Transverse colon (tissue), 4 donors: ENCODE measurements at places on chromosomes 16 and 17. TPM values are rescaled to one million over a fixed set of nuclear protein-coding genes. Genes with fewer than 3 reads are reported as not detected.
A peak's percentile ranks its signal among the peaks of the same experiment; 100 is the strongest.

- H3K27me3 ChIP-seq = no peaks in the 10 kb centered on the region
- no peaks in the 10 kb centered on the region for H3K36me3 ChIP-seq
- peak overlapping the region; percentile 75 for H3K4me3 ChIP-seq
These were observed 392 bp downstream of the ZSCAN32 start for GRCh38 chr16:3400446-3400778.

GRCh38 chr16:72220875-72221629 lies 49.1 kb upstream of the PMFBP1 start:
- no peaks in the 10 kb centered on the region for H3K27me3 ChIP-seq
- DNase-seq = no peak

The GLIS2 gene
- 1.1 TPM for total RNA-seq

- H3K4me3 ChIP-seq = no peak overlapping the region
- no peaks in the 10 kb centered on the region for H3K27me3 ChIP-seq
- H3K36me3 ChIP-seq = no peaks in the 10 kb centered on the region
- DNase-seq = no peak
- H3K27ac ChIP-seq = peak overlapping the region; percentile 70
- H3K4me1 ChIP-seq = peaks cover 14% of the 10 kb centered on the region
These were observed 29.4 kb downstream of the CHD9 start for GRCh38 chr16:53084141-53084541.

- no peak overlapping the region for H3K27ac ChIP-seq
- no peaks in the 10 kb centered on the region for H3K4me1 ChIP-seq
- DNase-seq = no peak
- no peaks in the 10 kb centered on the region for H3K27me3 ChIP-seq
- H3K4me3 ChIP-seq = no peak overlapping the region
These were observed 298.4 kb upstream of the SALL1 start for GRCh38 chr16:51449441-51449840.

The KCNJ16 gene
- total RNA-seq = not detected

The ZC3H7A gene
- 38.1 TPM for total RNA-seq

The CLDN6 gene
- total RNA-seq = not detected

The ASPA gene
- 5.2 TPM for total RNA-seq

- no peaks in the 10 kb centered on the region for H3K36me3 ChIP-seq
- no peak overlapping the region for H3K4me3 ChIP-seq
- H3K4me1 ChIP-seq = peaks cover 46% of the 10 kb centered on the region
- no peaks in the 10 kb centered on the region for H3K27me3 ChIP-seq
- H3K27ac ChIP-seq = no peak overlapping the region
These were observed 83.5 kb downstream of the KANSL1 start for GRCh38 chr17:46109603-46110189.

The EIF3CL gene
- total RNA-seq = 211 TPM

The SPN gene
- total RNA-seq = 0.20 TPM

DNA sequence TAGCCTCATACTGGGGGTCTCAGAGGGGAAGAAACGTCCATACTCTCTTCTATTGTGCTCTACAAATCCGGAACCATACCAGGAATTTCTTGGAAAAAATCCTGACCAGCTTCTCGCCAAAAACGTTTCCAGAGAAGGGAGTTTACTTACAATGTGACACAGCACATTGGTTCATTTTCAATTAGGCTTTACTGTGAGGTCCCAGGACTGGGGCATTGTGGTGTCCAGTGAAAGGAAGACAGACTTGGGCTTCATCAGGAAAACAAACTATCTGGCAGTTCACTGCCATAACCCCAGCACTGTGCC lies 14.7 kb downstream of the MPP2 start:
- peaks cover 4% of the 10 kb centered on the region for H3K27me3 ChIP-seq
- no peaks in the 10 kb centered on the region for H3K4me1 ChIP-seq
- H3K27ac ChIP-seq = no peak overlapping the region
- no peaks in the 10 kb centered on the region for H3K36me3 ChIP-seq

DNA sequence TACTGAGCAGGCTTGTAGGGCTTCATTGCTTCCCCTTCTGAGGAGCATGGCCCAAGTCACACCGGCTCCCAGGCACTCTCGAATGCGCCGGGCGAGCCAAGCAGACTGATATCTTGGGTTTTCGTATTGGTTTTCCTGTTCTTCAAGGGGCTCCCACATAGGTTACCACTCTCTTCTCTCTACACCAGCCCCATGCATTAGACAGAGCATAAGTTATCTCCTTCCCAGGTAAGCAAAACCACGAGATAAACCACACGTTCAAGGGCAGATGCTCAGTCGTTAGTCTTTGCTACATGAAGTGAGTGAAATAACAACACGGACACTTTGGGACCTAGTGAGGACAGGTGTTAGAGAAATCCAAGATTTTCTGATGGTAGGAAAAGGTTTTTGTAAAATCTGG lies 211.2 kb downstream of the ABCC12 start:
- DNase-seq = no peak
- H3K27ac ChIP-seq = no peak overlapping the region
- no peaks in the 10 kb centered on the region for H3K4me1 ChIP-seq
- no peak overlapping the region for H3K4me3 ChIP-seq
- H3K36me3 ChIP-seq = no peaks in the 10 kb centered on the region

GRCh38 chr17:51407576-51407975 lies 147.2 kb downstream of the UTP18 start:
- no peaks in the 10 kb centered on the region for H3K36me3 ChIP-seq
- H3K27ac ChIP-seq = no peak overlapping the region
- no peak overlapping the region for H3K4me3 ChIP-seq

GRCh38 chr17:78170692-78171590 lies 2.6 kb downstream of the SYNGR2 start:
- no peak for DNase-seq
- no peaks in the 10 kb centered on the region for H3K36me3 ChIP-seq
- peaks cover 77% of the 10 kb centered on the region for H3K4me1 ChIP-seq

The PRCD gene
- total RNA-seq = not detected

DNA sequence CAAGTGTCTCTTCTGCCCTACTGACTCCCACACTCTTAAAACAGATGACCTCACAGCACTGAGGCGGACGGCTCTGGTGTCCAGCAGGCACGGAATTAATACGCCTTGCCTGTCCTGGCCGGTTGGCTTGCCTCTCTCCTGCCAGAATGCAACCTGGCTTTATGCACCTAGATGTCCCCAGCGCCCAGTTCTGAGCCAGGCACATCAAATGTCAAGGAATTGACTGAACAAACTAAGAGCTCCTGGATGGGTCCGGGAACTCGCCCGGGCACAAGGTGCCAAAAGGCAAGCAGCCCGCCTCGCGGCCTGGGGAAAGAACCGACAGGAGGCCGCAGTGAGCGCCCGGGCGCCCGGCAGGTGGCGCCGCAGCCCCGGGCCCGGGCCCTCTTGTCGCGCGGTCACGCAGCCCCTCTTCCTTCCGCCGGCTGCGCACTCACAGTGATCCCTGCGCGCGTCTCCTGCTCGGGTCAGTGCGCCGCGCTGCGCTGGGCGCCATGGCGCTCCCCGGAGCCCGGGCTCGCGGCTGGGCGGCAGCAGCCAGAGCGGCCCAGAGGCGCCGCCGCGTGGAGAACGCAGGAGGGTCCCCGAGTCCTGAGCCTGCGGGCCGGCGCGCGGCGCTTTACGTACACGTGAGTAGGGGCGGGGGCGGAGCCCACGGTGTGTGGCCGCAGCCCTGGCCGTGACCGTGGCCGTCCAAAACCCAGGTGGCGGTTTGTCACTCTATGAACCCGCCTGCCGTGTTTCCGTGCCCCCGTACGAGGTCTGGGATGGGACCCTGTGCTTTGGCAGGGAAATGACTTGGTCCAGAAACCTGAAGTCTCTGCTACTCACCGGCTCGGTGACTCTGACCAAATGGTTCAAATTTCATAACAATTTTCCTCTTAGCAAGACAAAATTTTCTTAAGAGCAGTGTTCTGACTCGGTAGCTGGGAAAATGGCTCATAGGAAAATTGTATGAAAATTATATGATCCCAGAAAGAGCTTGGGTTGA lies at the start of gene RSAD1:
Gene RSAD1, plus strand, starts transcription at position 470 of the 991 bp plus-strand sequence. Its CDS starts 25 bp downstream, at position 495.
- peaks cover 6% of the 10 kb centered on the region for H3K36me3 ChIP-seq
- H3K4me1 ChIP-seq = peaks cover 48% of the 10 kb centered on the region
- peak; percentile 90 for DNase-seq
- no peaks in the 10 kb centered on the region for H3K27me3 ChIP-seq
- H3K27ac ChIP-seq = peak within 1 kb of the TSS; percentile 93
- peak within 1 kb of the TSS; percentile 73 for H3K4me3 ChIP-seq

DNA sequence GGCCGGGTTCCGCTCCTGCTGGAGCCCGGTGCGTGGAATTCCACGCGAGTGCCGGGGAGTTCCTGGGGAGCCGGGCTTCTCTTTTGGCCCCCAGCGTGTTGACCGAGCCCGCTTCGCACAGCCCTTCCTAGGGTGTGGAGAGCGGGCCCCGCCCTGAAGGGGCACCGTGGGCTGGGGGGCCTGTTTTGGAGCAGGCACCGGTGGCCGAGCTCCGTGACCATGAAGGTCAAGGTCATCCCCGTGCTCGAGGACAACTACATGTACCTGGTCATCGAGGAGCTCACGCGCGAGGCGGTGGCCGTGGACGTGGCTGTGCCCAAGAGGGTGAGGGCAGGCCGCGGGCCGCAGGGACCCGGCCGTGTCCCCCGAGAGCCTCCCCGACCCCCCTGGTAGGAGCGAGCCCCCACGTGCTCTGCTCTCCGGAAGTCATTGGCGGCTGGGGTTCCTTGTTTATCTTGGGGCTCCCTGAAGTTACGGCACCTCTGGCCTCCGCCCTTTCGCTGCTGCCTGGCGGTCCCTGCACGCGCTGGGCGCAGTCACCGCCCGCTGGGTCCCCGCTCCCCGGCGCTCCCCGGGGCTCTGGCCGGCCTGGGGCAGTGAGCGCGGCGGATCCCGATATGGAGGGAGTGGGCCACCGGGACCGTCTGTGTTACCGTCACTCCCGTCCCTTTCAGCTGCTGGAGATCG lies 528 bp downstream of the HAGHL start:
- no peaks in the 10 kb centered on the region for H3K36me3 ChIP-seq
- peak overlapping the region; percentile 22 for H3K27ac ChIP-seq
- H3K27me3 ChIP-seq = peaks cover 45% of the 10 kb centered on the region

- no peaks in the 10 kb centered on the region for H3K4me1 ChIP-seq
- DNase-seq = no peak
- no peak overlapping the region for H3K4me3 ChIP-seq
- no peaks in the 10 kb centered on the region for H3K36me3 ChIP-seq
- H3K27ac ChIP-seq = no peak overlapping the region
These were observed 438.1 kb downstream of the CA10 start for GRCh38 chr17:51720439-51720838.

The SLC22A31 gene
- not detected for total RNA-seq

The EVPLL gene
- total RNA-seq = 1.1 TPM

The NPIPB2 gene
- 92.3 TPM for total RNA-seq

DNA sequence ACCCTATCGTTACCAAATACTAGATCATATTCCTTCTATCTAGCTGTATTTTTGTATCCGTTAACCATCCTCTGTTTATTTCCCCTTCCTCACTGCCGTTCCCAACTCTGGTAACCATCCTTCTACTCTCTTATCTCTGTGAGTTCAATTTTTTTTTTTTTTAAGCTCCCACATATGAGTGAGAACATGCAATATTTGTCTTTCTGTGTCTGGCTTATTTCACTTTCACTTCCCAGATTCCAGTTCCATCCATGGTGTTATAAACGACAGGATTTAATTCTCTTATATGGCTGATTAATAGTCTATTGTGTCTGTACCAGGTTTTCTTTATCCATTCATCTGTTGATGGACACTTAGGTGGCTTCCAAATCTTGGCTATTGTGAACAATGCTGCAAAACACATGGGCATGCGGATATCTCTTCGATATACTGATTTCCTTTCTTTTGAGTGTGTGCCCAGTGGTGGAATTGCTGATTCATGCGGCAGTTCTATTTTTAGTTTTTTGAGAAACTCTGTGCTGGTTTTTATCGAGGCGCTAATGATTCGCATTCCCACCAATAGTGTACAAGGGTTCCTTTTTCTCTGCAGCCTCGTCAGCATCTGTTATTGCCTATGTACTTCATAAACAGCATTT lies 599.6 kb downstream of the TMEM114 start:
- no peaks in the 10 kb centered on the region for H3K36me3 ChIP-seq
- no peaks in the 10 kb centered on the region for H3K4me1 ChIP-seq
- H3K4me3 ChIP-seq = no peak overlapping the region

DNA sequence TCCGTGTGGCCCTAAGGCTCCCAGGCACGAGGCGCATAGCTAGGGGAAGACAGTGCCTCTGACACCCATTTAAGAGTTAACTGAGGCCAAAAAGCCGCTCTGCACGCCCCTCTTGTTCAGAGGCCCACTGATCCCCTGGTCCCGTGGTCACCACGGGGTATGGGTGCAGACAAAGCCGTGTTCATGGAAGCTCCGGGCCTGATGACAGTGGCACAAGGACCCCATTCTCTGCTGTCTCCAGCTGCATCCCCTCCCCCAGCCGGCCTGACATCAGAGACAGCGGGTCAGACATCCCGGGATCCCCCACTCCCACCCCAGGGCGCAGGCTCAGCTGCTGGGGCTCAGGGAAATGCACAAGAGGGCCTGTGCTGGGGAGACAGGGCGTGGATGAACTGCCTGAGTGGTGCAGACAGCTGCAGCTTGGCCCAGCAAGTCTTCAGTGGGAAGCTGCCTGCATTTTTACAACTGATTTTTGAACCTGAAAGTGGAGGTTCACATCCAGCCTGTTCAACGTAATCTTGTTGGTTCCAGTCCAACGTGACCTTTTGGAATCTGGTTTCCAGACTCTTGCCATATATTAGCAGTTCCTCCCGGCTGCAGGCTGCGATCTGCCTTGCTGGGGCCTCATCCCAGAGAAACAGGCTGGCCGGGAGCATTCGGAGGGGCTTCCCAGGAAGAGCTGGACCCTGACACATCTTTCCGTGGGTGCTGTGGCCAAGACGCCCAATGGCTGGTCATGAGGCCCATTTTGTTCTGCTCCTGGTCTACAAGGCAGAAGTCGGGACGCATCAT lies 9.7 kb upstream of the BAHCC1 start:
- H3K4me3 ChIP-seq = no peak overlapping the region
- peaks cover 39% of the 10 kb centered on the region for H3K4me1 ChIP-seq
- H3K27me3 ChIP-seq = no peaks in the 10 kb centered on the region
- DNase-seq = peak; percentile 30
- peak overlapping the region; percentile 91 for H3K27ac ChIP-seq

The DNAH17 gene
- total RNA-seq = not detected
